NB4 (cell line): ENCODE measurements at places on chromosomes 2 and 18.

GRCh38 chr18:3478262-3478978, 28.4 kb downstream of the TGIF1 start:
- peak; percentile 19 for DNase-seq

GRCh38 chr18:41458376-41458775, 496.7 kb upstream of the PIK3C3 start:
- no peak for DNase-seq

DNA sequence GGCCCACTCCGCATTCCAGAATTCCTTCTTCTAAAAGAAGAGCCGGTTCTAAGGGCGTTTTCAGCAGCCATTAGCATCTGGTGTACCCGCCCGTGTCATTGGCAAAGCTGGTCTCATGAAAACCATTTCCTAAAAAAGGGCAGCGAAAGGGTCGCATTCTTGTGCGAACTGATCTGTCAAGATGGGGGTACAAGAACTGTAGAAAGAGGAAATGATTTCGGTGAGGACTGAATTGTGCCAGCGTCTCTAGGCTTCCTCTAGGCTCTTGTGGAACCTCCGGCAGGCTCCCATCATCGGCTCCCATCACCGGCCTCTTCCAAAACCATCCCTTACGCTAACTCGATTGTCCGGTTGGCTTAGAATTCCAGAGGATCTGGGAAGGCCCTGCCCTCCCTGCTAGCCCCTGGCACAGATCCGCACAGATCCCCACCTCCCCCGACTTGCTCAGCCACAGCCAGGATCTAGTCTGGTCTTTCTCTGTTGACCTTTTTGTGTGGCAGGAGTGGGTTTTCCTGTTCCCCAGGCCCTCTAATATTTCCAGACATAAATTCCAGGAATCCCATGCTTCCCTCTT, 1.3 kb downstream of the RAB31 start:
- peak; percentile 30 for DNase-seq

- DNase-seq, result no peak
Observed at GRCh38 chr2:36486521-36487044, 111.4 kb downstream of the FEZ2 start.

GRCh38 chr2:11213975-11214374, 58.7 kb downstream of the SLC66A3 start:
- no peak for DNase-seq

GRCh38 chr2:106075048-106075447, 119.1 kb downstream of the UXS1 start:
- no peak for DNase-seq

GRCh38 chr18:9868857-9869714, 16.7 kb upstream of the TXNDC2 start:
- no peak for DNase-seq

- no peak for DNase-seq
Observed at GRCh38 chr2:34806396-34806795, 1207.3 kb upstream of the FAM98A start.

- DNase-seq, result no peak
Observed at GRCh38 chr18:64097497-64097896, 51.4 kb downstream of the LINC00305 start.

- DNase-seq, result no peak
Observed at GRCh38 chr2:11506611-11506969, 27.3 kb upstream of the GREB1 start.

- no peak for DNase-seq
Observed at GRCh38 chr2:164143183-164143930, 407.5 kb upstream of the FIGN start.

DNA sequence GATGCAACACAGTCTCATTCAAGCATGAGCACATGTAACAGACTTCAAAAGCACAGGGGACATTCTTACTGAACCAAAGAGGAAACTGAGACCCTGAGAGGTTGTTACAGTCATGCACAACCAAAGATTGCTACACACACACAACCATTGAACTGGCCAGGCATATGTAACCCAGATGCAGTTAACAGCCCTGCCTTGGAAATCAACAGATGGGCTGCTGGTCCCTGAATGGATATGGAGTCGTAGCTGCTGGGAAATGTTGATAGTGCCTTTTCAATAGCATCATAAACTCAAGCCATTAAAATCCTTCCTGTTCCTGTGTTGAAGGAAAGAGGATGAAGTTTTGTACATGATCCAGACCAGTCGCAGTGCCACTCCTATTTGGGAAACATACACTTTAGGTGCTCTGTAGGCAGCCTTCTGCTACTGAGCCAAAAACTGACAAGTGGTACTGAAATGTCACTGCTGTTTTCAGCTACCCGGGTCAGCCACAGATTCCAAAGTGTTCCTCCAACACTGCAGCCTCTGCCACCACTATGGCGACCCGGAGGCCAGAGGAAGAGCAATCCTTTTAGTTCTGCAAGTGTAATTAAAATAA, 143.9 kb downstream of the CCBE1 start:
- no peak for DNase-seq

GRCh38 chr2:239502430-239503186, 101.8 kb upstream of the HDAC4 start:
- DNase-seq, result no peak

GRCh38 chr2:136055929-136056688, 61.8 kb downstream of the CXCR4 start:
- DNase-seq, result peak; percentile 92

DNA sequence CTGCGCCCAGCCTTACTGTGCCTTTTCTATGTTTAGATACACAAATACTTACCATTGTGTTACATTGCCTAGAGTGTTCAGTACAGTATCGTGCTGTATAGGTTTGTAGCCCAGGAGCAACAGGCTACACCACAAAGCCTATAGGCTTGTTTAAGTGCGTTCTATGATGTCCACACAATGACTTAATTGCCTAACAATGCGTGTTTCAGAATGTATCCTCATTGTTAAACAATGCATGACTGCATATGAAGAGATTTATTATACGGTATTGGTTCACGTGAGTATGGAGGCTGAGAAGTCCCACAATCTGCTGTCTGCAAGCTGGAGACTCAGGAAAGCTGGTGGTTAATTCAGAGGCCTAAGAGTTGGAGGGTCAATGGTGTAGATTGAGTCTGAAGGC, 46.1 kb upstream of the MGAT4A start:
- DNase-seq, result no peak

DNA sequence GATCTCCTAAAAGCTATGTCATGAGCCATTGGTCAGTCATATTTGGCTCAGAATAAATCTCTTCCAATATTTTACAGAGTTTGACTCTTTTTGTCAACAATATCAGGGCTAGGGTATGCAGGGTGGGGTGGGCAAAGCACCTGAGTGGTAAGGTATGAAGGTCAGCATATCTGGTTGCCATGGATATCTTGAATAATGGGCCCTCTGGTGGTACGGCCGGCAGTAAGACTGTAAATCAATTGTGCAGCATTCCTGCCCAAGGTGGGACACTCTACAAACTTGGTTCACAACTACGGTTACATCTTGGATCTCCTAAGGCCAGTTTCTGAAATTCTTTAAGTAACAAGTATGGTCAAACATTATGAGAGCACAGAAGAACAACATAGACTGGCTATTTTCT, 119.6 kb downstream of the SPOPL start:
- DNase-seq, result no peak

- peak; percentile 86 for DNase-seq
Observed at GRCh38 chr2:235390108-235390815, 103.6 kb upstream of the AGAP1 start.

- DNase-seq, result no peak
Observed at GRCh38 chr2:83531206-83531826, 927.8 kb downstream of the SUCLG1 start.

GRCh38 chr2:176554101-176555048, 285.1 kb downstream of the MTX2 start:
- peak; percentile 72 for DNase-seq

DNA sequence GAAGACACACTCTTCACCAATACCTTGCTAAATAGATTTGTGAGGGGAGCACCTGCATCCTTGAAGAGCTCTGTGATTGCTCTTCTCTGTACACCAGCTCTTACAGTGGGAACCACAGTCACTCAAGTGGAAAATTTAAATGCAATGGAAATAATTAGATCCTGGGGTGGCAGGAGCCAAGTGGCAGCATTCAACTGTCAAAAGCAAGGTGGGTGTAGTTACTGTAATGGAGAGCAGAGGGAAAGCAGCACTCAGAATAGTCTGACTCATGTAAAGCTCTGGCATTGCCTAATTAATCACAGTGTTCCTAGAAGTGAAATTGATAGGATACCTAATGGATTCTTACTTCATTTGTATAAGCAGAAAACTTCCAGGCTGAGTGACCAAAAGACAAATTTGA, 245.8 kb downstream of the KCNE4 start:
- no peak for DNase-seq

- no peak for DNase-seq
Observed at GRCh38 chr2:9187620-9188214, 18.9 kb upstream of the ASAP2 start.

- no peak for DNase-seq
Observed at GRCh38 chr2:197097578-197098366, 171.3 kb upstream of the PGAP1 start.

DNA sequence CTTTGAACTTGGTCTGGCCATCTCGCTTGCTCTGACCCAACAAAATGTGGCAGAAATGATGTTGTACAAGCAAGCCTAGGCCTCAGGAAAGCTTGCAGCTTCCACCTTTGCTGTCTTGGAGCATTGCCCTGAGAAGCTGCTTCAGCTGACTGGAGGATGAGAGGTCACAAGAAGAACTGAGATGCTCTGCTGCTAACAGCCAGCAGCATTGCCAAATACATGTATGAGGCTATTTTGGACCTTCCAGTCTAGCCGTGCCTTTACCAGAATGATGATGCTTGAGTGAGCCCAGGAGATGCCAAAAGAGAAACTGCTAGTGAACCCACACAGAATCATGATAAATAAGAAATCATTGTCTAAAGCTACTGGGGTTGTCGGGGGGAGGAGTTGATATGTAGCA, 13.2 kb upstream of the ITGAV start:
- no peak for DNase-seq

DNA sequence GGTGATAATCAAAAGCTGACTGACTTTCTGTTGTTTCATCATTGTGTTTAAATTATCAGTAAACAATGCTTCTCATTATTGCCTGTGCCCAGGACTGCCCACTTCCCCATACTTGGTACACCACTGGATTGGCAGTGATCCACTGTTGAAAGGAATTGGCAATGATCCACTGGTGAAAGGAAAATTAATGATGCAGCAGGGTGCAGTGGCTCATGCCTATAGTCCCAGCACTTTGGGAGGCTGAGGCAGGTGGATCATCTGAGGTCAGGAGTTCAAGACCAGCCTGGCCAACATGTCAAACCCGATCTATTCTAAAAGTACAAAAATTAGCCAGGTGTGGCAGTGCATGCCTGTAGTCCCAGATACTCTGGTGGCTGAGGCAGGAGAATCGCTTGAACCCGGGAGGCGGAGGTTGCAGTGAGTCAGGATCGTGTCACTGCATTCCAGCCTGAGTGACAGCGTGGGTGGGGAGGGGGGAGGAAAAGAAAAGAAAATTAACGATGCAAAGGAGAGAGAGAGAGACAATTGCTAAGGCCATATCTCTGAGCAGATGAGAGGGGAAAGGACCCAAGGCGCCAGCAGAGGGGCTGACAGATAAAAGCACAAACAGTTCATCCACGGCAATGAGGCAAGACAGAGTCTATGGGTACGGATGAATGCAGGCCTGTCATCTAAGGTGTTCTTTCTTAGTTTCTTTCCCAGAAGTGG, 10.2 kb upstream of the GTF2A1L start:
- DNase-seq, result no peak

DNA sequence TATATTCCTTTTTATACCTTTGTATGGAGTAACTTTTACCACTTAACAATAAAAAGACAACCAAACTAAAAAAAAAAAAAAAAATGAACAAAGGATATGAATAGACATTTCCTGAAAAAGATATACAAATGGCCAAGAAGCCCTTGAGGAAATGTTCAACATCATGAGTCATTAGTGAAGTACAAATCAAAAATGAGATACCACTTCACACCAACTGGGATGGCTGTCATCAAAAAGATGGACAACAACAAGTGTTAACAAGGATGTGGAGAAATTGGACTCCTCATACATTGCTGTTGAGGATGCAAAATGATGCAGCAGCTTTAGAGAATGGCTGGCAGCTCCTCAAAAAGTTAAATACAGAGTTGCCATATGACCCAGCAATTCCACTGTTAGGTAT, 22.6 kb upstream of the SCYGR2 start:
- DNase-seq, result no peak

GRCh38 chr2:29532436-29532835, 388.9 kb downstream of the ALK start:
- no peak for DNase-seq

GRCh38 chr2:227480528-227480927, 8.6 kb downstream of the AGFG1 start:
- DNase-seq, result no peak

GRCh38 chr2:226483745-226484619, 315.6 kb downstream of the IRS1 start:
- no peak for DNase-seq
